ENCODE measurements at places on chromosomes 2 and 18.

DNA sequence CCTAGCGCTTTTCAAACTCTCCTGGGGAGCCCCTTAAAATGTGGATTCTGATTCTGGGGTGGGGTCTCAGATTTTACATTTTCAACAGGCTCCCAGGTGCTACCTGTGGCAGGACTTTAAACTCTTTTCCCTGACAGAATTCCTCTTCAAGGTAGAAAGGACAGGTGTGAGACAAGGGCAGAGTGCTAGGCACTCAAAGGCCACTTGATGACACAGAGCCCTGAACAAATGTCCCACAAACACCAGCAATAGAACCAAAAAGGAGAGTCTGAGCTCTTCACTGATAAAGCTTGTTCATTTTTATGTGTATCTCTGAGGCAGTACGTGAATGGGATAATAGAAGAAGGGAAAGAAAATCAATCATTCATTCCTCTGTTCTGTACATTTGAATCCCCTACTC lies 77.7 kb upstream of the PELI1 start:
- no peak for DNase-seq

DNA sequence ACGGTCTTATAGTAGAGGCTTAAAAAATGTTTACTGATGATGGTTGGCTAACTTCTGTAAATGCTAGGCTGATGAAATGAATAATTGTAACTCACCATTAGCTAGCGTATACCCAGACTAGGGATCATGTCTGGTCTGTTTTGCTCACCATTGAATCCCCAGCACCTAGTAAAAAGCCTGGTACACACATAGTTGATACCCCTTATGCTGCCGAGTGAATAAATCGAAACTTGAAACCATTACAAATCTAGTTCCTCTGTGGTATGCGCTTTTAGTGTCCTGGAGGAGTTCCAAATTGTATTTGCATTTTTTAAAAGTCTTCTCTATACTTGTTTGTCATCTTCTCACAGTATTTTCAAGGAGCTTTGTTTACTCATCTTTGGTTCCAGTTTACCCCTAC lies 1.3 kb downstream of the TAF1B start:
- no peak for DNase-seq

DNA sequence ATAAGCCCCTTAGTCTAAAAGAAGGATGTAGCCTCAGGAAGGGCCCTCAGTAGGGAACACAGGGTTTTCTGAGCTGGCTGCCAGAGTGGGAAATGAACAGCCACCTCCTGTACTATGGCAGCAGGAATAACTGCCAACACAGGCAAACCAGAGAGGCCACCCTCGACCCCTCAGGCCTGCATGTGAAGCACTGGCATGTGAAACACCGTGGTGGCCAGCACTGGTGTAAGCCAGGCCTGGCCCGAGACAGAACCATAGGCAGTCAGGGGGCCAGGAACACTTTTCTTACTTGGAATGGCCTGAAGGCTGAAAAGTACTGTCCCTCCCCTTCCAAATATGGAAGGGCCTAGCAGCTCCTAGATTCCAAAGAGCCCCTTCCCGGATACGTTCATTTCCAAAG lies 28.2 kb downstream of the SFXN5 start:
- DNase-seq, result no peak

DNA sequence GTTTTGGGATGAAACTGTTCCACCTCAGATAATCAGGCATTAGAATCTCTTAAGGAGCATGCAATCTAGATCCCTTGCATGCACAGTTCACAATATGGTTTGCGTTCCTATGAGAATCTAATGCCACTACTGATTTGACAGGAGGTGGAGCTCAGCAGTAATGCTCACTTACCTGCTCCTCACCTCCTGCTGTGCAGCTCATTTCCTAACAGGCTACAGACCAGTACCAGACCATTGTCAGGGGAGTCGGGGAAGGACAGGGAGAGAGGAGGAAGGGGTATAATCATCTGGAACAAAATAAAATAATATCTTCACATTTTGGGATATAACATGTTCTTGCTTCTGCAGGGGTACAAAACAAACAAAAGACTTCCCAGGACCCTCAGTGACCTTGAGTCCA lies 532.0 kb upstream of the FSHR start:
- no peak for DNase-seq

- no peak for DNase-seq
Observed at GRCh38 chr2:64259312-64259711, 115.1 kb upstream of the PELI1 start.

DNA sequence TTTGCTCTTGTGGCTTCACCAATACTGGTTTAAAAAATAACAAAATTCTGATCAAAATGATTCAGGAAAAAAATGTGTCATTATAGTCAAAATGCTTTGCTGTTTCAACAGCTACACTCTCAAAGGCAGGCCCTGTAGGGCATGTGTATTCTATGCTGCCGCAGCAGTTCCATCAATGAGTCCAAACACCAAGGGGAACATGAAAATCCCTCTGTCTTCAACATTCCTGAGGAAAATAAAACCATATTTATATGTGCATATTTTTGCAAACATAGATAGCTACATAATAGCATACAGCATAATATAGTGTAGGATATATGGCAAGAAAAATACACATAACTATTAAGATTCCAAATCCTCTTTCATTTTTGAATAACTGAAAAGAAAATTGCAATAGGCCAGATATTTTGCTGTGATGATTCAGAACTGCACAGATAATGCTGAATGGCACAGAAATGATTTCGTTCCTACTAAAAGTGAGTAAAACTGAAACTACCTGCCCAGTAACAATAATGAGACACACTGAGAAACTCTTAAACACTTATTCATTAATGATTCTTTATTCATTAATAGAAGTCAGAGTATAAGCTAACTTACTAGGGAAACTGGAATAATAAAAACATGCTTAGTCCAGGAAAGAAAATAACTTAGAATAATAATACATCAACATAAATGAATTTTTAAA lies 343.8 kb downstream of the SUCLG1 start:
- DNase-seq, result no peak

DNA sequence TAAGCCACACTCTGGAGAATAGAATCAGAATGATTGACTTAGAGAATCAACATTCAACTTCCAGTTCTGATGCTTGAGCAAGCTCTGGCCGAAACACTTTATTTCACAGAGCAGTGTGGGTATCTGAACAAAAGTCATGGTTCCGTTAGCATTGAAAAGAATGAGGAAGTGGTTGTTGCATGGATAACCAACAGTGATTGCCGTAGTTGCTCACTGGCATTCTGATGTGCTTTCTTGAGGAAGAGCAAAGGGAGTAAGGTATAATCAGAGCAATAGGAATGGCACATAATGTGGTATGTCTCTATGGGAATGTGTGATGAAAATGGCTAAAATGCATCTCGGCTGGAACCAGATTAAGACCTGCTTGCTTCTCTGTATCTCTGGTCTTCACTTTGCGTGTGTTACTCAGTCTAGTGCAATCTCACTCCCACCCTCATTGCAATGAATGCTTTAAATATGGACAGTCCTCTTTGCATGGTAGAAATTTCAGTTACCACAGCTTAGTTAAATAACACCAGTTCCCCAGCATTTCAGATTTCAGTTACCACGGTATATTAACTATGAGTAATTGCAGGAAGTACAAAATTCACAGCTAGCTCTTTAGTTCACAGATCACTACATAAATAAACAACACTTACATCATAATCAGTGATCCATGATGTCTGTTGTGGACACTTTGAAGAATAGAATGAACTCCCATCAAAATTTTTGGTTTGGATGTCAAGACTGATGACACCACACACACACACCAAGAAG lies 7.8 kb upstream of the RAB12 start:
- no peak for DNase-seq

GRCh38 chr2:54386585-54386984 lies 69.5 kb upstream of the SPTBN1 start:
- no peak for DNase-seq

DNA sequence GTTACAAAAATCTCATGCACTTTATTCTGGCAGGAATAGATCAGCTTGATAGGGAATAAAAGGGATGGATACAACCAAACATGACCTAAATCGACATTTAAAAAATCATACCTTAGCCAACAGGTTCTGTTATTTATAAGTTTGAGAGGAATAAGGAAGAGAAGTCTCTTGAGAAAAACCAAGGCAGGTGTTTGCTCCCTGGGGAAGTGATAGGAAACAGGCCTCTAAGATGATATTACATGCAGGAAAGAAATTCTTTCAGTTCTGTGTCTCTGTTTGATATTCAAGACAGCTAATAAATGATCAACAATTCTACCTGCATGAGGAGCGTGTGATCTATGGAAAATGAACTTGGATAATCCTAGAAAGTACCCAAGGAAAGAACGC lies 184.8 kb upstream of the ZEB2 start:
- DNase-seq, result no peak

DNA sequence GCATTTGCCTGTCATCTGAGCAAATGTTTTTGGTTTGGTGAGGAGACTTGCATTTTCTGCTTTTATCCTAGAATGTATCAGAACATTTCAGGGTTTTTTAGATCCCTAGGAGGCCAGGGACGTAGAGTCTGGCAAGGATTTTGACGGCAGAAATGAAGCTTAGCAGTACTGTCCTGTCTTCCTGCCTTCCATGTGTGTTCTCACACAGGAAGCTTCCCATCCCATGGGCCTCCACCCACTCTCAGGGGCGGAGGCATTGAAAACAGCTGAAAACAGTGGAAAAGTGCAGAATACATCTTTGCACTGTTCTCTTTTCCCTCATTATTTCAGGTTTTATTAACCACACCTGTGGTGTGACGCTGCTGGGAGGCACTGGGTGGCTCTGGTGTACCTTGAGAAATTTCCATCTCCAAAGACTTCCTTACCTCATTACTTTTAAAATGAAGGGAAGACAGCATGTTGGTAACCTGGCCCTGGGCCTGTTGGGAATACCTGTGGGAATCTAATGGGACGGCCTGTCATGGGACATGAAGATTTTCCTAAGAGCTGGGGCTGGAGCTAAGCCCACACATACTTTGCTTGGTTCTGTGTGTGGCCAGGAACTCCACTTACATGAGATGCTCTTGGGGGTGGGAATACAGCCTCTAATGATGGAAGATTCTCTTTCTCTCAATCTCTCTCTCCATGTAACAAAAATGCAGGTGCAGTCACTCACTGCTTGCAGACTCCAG lies 20.5 kb downstream of the PCARE start:
- no peak for DNase-seq

DNA sequence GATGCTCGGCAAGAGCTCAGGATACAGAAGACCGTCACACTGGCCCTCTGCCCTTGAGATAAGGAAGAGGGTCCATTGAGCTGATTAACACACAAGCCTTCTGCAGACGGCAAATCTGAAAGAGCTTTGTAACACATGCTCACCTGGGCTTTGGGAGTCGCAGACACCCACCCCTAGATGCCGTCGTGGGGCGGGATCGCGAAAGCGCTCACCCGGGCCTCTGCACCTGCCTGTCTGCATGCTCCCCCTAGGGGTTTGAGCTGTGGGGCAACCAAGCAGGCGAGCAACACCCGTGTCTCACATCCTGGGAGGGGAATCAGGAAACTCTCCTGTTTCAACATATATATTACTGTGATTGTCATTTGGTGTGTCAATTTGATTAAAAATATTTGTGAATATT lies 99.8 kb upstream of the KCNH7 start:
- no peak for DNase-seq

DNA sequence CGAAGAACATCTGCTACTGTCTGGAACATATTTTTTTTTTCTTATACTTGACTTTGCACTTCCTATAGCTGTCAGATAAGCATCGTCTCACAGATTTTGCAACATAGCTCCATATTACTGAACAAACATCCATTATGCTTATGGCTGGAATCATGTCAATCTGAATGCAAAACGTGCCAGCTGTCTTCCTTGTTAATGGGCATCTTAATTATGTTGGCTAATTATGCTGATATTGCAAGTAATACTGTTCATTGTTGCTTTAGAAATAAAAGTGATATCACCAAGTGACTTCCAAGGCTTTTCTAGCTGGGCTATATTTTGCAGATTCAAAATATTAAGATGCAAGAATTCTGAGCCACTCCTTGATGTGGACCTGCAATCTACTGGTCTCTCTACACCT lies 176.8 kb downstream of the ARL4C start:
- DNase-seq, result no peak

- DNase-seq, result no peak
Observed at GRCh38 chr18:74204526-74205152, 56.3 kb downstream of the TIMM21 start.

DNA sequence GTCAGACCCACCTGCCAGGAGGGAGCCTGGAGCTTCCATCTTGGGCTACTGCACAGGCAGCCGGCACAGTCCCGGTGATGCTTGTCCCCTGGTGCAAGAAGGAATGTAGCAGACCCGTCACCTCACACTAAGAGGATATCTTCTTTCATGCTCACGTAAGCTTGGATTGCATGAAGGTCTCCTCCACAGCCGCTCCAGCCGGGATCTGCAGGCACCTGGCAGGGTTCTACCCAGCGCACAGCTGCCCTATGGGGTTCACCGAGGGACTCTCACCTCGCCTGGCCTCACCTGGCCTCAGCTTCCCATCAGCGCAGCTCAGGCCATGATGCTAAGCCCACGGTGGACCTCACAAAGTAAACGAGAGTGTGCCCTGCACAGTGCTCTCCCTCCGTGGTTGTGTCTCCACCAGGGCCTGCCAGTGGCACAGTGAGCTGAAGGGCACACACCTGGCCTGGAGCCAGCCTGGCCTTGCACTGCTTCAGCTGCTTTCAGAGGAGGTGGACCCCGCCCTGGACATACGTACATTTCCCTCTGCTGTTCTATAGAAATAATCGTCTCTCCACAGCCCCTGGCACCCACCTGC lies 239.1 kb downstream of the SEPTIN10 start:
- DNase-seq, result no peak

DNA sequence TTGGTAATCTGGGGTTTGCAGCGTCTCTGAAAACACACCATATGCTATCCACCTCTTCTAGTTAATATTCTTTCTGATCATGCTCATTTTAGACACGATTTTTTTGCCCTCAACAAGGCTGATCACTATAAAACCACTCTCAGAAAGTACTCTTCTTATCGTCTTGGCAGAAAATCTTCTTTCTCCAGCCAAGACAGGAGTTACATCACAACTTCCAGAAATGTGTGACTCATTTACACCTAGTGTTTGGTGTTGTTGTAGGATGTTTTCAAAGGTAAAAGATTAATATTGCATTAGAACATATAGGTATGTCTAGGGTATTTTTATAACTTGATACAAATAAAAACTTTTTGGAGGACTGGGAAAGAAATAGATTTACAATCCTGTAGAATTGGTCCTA lies 138.5 kb upstream of the NETO1 start:
- no peak for DNase-seq

- no peak for DNase-seq
Observed at GRCh38 chr18:21457179-21457535, 143.3 kb downstream of the ESCO1 start.

Measured in activated CD8-positive, alpha-beta memory T cell treated with anti-CD3 and anti-CD28 coated beads for 4 hours (primary cell).